ENCODE measurements at places on chromosomes 5 and 9.

GRCh38 chr9:16771356-16771755 is 99.1 kb downstream of the BNC2 start:
- no peak for DNase-seq

DNA sequence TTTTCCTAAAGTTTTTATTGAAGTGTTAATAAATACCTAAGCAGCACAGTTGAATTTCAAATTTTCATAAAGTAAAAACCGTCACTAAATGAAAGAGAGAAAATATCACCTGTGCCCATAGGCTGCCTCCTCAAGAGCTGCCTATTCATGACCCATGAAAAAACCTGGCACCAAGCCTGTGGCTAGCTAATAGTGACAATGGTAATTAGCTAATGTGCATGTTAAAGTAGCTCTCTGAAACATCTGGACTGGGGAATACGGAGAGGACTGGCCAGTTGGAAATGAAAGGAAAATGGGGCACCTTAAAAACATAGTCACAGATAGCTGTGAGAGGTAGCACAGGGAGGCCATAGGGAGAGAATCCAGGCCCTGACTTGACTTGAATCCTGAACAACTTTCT is 5.4 kb upstream of the GNE start:
- DNase-seq: no peak

DNA sequence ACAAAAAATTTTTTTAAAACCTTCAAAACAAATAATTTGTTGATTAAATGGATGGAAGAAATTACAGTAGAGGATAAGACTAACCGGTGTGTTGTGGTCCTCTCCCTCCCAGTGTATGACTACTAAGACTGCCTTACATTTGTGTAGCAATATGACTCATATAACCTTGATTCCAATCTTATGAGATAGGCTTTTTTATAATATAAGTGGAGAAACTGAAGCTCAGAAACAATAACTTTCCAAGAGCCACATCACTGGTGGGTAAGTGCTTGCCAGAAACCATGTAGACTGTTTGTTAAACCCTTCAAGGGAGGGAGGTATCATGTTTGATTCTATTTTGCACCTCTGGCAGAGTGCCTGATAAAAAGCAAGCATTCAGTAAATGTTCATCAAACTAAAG is 47.5 kb downstream of the NLN start:
- no peak for DNase-seq

- no peak for DNase-seq
Measured at GRCh38 chr5:138981131-138981530, 106.0 kb upstream of the LRRTM2 start.

DNA sequence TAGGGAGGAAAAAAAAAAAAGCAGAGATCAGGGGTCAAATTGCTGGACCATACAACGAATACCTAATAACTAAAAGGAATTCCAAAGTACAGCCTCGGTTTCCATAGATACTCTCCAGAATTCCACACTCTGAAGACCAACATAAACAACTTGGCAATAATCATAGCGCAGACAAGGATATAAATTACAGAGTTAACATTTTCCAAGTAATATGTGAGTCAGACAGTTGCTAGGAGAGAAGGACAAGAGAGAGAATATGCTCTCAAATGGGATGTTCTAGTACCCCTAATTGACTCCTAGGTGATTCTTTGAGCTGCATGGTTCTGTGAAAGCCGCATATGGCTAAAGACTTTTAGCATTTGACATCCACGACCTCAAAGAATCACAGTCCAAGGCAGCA is 165.2 kb downstream of the FRMD3 start:
- no peak for DNase-seq

GRCh38 chr5:107985144-107985543 is 314.4 kb upstream of the EFNA5 start:
- no peak for DNase-seq

DNA sequence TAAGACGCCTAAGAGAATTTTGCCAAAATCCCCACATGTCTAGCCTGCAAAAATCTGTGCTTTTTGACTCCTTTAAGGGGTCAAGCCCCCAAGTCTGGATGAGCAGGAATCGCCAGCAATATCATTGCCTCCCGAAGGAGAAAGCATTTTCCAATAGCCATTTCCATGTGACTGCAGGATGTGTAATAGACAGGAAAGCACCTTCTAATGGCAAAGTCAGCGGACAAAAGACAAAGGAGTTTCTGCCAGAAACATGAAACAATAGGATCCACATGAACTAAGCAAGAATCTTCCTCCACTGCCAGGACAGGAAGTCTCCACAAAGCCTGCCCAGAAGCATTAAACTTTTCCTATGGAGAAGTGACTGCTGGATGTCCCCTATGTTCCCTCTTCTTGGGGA is 177.1 kb upstream of the PCSK5 start:
- no peak for DNase-seq

GRCh38 chr9:115594557-115594956 is 476.6 kb upstream of the TNC start:
- no peak for DNase-seq

DNA sequence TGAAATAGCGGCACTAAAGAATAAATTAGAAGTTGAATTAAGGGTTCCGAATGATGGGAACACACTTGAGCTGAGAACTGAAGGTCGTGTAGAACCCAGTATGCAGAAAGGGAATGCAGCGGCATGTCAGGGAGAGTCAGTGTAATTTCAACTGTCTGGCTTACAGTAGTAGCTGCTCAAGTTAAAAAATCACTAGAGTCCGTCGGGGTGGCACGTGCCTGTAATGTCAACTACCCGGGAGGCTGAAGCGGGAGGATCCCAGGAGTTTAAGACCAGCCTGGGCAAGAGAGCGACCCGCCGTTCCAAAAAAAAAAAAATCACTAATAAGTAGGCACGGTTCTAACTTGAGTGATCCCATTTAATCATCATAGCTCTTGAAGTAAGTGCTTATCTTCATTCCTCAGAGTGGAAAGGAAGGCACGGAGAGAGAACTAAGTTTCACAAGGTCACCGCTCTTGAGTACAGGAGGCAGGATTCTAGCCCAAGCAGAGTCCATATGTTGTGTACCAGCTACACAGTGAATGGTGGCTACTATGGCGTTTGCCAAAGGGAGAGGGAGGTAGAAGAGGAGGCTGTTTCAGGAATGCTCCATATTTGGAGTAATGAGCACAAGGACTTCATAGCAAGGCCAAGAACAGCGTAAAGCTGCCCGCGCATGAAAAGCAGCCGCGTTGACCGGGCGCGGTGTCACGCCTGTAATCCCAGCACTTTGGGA is 831 bp downstream of the RMRP start:
- DNase-seq: no peak

GRCh38 chr5:139746691-139747582 is 48.7 kb upstream of the PSD2 start:
- peak; percentile 81 for DNase-seq

DNA sequence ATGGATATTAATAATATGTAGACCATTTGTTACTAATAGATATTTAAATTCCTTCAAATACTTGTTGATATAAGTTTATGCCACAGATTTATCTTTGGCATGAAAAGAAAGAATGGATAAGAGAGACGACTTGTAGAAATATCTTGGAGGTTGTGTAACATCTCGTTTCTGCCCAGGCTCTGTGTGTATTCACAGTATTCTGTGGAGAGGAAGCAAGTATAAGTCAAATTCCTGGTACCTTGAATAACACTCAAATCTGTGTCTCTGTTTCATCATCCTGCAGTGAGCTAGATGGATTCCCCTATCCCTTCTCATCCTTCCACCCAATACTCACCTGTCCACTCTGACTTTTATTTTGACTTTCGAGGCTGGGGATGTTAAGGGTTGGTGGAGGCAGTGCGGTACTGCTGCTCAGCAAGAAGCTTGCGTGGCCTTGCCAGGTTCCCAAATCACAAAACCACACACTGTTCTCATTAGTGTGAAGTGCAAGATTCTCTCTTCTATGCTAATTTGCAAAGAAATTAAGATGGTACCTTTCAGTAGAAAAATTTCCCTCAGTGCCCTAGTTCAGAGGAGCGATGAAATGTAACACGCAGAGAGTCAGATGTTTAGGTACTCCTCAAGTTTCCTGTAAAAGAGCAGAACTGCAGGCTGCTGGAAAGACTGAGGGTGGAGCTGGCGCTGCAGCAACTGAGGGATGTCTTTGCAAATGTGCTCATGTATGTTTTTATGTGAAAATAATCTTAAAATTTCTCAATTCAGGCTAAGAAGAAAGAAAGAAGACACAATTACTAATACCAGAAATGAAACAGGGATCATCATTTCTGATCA is 42.6 kb upstream of the ANKRD18A start:
- peak; percentile 50 for DNase-seq

DNA sequence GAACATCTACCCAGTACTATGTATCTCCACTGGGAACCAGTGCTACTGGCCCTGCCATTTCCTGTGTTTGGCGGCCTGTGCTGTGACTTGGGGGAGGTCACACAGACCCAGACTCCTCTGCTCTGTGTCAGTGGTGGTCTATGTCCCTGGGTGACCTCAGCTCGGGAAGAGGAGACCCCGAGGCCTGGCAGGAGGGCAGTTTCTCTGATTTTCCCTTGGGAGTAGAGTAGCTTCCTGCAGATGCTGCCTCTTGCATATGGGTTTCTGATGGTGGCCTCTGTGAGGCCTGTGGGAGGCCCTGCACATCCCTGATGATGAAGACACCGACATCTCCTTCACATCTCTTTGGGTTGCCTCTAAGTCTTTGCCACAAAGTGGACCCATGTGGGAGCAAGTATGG is 13.0 kb upstream of the SMIM32 start:
- DNase-seq: no peak

- DNase-seq: no peak
Measured at GRCh38 chr5:21071421-21071820, 1083.4 kb upstream of the CDH18 start.

GRCh38 chr5:149616727-149617285 is 35.5 kb downstream of the ARHGEF37 start:
- no peak for DNase-seq

GRCh38 chr5:93164690-93165089 is 416.3 kb downstream of the NR2F1-AS1 start:
- DNase-seq: peak; percentile 48

GRCh38 chr9:100939636-100940035 is 88.9 kb upstream of the PLPPR1 start:
- DNase-seq: no peak

DNA sequence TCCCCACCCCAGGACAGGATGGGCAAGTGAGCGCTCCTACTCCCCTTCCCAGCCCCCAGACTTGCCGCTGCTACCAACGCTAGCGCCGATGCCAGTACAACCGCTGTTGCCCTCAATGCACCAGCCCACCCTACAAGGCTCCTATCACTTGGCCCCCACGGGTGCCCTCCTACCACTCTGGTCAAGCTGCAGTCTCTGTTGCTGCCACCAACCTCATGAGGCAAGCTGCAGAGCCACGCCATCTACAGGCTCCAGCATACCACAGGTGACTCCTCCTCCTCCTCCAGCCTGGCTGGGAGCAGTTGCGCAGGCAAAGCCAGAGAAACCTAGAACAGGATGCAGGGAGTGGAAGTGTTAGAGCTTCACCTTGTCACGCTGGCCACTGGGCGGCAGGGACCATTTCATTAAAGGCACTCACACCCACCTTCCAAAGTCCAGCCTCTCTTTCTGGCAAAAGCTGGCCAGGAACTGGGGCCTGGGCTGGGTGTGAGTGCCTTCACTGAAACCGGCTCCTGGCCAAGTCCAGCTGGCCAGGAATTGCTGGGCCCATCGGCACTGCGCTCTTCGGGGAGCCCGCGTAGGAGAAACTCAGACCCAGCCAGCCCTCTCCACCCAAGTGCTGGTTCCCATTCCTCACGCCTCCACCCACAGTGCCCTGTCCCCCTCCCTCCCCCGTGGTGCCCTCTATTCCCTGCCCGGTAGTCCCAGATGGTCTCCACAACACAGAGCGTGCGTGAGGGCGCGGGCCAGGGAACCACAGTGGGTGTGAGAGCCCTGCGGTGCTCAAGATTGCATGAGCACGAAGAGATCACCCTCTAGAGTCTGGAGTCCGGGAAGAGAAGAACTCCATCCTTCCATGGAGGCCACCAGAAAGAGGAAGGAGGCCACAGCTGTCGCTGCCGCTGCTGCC is 1.6 kb upstream of the PCAT7 start:
- peak; percentile 75 for DNase-seq

DNA sequence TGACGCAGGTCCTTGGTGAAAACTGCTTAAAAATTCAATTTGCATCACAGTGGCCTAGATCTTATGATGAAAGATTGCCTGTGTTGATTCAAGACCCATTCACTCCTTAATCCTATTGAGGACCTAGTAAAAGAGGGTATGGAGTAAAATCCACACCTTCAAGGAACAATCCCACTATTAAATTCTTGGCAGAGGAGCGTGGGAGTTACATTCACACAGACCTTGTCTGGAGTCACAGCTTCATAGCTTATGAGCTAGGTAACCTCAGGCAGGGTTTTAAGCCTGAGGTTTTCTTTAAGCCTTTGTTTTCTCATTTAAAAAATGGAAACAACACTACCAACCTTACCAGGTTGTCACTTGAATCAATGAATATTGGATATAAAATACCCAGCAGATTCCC is 566.5 kb upstream of the ZNF462 start:
- no peak for DNase-seq

DNA sequence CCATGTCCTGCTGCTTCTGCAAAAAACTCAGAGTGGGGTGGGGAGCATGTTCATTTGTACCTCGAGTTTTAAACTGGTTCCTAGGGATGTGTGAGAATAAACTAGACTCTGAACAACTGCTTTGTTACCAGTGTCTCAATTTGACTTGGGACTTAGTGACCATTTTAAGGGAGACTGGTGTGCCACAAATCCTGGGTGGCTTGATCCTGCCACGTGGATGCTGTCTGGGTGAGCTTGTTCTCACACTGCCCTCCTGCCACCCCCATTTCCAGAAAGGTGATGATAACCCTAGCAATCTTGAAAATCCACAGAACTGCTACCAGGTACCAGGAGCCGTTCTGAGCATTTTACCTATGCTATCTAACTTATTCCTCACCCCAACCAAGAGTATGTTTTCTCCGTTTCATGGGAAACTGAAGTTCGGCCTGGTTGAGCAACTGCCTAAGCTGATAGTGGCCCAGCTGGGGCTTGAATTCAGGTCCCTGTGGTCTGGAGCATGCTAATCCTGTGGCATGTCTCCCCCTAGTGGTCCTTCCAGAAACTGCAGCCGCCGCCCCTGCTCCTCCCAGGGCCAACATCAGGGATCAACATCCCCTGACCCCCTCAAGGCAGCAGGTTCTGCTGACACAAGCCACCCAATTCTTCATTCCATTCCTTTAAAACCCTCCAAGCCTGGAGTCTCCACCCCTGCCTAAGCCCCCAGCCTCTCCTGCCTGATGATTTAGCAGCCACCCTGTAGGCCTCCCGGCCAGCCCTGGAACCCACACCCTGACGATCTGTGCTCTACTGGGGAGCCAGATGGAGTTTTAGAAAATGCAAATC is 2.8 kb downstream of the IL3 start:
- peak; percentile 78 for DNase-seq

- peak; percentile 30 for DNase-seq
Measured at GRCh38 chr5:53543401-53543800, 17.0 kb upstream of the NDUFS4 start.

Measured in mesendoderm (in vitro differentiated cells).